ENCODE measurements at places on chromosomes 5 and 9.

DNA sequence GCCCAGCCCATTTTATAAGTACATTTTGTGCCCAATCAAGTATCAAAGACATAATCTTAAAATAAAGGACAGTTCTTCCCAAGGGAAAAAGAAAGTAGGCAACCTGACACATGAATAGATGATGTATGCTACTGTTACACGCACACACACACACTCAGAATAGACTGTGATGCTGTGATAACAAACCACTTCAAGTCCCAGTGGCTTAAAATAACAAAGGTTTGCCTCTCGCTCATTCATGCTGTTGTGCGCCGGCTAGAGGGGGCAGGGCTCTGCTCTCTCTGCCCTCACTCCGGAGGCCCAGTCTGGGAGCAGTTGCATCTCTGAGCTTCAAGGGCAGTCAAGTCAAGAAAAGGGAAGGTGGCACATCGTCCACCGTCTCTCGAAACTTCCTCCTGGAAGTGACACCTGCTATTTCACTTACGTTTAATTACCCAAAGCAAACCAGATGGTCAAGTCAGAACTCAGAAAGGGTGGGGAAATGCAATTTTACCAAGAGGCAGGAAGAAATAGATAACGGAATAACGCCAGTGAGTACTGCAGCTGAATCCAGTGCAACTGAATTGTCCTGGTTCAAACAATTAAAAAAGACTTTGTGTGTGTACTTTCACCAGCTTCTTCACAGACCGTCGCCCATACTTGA, 43.3 kb downstream of the ANKRD33B start:
- DNase-seq, result no peak

GRCh38 chr9:125979383-125979782, 232.2 kb downstream of the PBX3 start:
- DNase-seq, result no peak

DNA sequence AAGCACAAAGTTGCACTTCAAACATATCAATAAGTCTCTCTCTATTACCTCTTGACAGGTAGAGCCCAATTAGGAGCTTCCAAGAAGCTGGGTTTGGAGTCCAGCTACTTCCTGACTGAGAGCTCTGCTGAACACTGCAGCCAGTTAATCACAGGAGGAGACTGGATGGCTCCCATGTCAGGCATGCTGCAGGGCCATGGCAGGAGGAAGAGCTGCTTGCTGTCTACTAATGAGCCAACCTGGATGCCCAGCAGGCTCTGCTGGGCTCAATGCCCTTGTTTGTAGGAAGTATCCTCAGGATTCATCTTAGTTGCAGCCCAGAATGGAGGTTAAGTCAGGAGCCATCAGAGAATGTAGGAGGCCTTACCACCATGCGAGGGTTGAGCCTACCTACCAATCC, 91.9 kb downstream of the TMEM215 start:
- DNase-seq, result no peak

DNA sequence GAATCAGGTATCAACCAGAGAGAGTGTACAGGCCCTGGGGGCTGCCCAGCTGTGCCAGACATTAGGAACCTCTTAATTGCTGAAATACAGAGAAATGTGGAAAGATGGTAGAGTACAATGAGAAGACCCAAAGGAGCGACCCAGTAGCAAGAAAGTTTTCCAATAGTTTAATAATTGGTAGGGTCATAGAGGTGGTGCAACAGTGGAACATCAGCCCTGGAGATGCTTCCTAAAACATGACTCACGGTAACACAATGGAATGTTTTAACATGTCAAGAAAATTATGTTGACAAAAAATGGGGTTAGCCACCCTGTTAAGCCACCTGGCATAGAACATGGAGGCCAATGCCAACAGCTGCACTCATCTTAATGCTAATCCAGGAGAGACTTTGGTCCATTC, 284.1 kb downstream of the ELAVL2 start:
- no peak for DNase-seq

DNA sequence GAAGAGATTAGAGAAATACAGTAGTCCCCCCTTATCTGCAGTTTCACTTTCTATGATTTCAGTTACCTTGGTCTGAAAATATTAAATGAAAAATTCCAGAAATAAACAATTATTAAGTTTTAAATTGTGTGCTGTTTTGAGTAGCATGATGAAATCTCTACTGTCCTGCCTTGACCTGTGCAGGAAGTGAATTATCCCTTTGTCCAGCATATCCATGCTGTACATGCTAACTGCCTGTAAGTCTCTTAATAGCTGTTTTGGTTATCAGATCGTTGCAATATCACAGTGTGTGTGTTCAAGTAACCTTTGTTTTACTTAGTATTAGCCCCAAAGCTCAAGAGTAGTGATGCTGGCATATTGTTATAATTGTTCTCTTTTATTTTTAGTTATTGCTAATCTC, 11.2 kb upstream of the JAK2 start:
- no peak for DNase-seq
